GM23338 (cell line): ENCODE measurements at places on chromosomes 1 and 21. TPM values are rescaled to one million over a fixed set of nuclear protein-coding genes. Genes with fewer than 3 reads are reported as not detected.

KMO gene
- not detected in 2 replicates for total RNA-seq

DNA sequence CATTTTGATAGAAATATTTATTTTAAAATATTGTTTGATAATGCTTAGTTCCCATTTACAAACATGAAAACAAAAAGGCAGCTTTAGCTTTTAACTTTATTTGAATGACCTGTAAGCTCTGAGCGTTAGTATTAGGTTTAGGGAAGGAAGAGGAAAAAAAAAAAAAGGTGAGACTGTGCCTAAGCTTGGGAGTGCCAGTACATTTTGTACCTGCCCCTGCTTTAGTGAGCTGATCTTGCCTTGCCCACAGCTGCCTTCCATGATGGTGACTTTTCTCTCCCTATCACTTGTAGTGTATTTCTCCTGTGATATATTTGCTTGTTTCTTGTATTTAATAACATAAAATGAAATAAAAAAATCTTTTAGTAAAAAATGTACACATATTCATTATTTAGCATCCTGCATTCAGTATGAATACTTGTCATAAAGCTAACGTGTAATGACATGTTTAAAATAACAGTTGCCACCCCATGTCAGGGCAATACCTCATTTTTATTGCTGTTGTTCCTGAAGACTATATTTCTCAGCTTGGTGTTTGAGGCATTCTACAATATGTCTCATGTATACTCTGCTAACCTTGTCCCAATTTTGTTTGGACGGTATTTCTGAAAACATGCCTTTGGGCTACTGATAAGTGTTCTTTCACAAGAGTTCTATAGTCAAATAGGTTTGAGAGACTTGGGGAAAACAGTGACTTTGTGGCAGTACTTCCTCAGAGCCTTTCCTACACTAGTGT is 76.3 kb downstream of the NEK7 start:
- DNase-seq = no peak

DNA sequence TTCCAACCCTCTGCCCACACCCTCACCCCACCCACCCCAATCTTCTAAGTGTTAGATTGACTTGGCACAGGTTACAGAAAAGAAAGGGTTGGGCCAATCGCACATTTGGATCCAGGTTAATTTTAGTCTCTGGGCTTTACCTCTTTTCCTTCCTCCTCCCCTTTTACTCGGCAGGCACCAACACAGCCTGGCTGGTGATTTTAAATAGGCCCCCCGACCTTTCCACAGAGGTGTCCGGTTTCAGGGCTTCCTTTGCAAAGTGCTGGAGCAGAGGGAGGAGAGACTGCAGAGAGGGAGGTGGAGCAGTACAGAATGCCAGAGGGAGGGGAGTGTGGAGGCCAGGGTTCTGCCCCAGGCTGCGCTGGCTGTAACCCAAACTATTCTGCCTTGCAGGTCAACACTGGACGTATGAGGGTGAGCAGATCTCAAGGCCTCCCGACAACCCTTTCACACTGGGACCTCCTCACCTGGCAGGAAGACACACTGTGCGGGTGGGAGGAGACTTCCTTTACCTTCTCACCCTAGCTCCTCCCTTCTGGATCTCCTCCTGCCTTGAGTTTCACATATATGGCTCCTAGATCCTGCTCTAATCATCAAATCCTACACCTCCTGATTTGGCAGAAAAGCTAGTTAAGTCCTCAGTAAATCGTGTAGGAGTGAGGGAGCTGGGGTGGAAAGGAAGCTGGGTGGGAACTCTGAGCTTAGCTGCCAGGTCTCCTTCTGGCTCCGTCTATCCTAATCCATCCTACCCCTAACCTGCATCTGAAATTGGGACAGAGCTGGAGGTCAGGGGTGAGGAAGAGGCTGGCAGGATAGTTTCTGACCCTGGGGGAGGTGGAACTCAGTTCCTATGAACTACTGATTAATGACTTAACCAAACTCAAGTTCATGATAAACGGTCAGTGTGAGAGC is 2.4 kb downstream of the CA14 start:
- DNase-seq = peak; percentile 97

- no peak for DNase-seq
Observed at GRCh38 chr21:32351428-32351827, 41.4 kb downstream of the URB1 start.

DNA sequence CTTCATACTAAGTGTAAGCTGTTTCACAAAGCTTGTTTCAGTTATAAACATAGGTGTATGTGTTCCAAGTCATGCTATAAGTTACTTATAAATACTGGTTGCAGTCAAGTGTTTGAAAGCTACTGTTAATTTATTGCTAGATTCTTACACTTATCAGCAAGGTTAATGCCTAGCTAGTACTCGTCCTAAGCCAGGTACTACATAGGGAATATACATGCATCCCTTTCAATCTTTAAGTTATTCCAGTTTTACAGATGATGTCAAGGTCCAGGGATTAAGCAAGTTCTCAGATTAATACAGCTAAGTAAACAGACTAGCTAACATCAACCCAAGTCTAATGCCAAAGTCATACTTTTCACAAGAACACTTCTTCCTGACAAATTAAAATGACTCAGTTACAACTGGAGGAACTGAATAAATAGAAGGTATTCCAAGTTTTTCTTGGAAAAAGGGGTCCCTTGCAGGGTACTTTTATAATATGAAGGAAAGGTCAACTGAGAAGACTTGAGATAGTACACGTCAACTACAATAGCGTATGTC is 652.2 kb upstream of the USP24 start:
- no peak for DNase-seq

DNA sequence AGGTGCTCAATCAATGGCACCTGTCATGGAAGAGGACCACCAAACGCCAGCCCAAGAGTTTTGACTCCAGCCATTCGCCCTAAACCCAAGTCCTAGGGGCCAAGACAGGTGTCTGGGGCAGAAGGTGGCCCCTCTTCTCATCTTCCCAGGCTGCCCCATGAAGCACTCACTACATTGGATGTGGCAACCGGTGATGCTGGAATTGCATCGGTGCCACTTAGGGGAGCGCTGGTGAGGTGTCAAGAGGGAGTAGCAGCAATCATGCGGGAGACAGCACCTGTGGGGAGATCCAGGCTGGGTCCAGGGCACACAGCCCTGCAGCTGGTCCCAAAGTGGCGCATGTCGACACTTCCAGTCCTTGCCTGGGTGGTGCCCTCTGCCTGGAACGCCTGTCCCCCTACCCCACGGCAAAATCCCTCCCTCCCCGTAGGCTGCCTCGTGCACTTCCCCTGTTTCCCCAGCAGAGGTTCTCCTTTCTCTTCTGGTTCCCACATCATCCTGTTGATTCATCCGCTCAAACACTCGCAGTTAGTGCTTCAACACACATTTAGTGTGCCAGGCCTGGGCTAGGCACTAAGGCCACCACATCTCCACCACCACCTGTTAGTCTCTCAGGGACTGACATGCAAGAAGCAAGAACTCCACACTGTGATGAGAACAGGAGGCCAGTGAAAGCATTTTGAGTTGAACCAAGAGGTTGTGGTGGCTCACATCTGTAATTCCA is 18.5 kb downstream of the PLA2G2D start:
- peak; percentile 86 for DNase-seq
